T-helper 9 cell (primary cell): ENCODE measurements at places on chromosomes 1 and 21.

DNA sequence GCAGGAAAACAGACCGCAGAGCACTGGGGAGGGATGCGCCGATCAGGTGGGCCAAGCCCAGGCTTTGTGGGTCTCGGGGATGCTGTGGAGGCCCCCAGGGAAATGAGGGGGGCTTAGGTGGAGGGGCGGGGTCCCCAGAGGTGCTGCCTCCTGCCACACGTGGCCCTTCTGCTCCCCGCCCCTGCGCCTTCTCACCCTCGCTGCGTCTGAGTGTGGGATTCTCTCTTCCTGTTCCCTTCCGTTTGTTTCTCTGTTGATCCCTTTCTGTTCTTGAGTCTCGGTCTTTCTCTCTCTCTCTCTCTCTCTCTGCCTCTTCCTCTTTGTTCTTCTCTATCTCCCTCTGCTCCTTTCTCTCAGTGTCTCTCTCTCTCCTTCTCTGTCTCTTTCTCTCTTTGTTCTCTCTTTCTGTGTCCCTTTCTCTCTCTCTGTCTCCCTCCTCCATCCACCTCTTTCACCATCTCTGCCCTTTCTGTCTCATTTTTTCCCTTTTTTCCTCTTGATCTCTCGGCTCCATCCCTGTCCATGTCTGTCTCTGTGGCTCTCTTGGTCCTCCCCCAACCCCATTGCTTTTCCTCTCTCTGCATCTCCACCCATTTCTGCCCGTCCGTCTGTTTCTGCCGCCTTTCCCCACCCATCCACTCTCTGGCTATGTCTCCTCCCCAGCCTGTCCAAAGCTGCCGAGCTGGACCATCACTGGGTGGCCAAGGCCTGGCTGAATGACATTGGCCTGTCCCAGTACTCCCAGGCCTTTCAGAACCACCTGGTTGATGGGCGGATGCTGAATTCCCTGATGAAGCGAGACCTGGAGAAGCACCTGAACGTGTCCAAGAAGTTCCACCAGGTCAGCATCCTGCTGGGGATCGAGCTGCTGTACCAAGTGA lies 52.4 kb upstream of the TMEM51 start:
- DNase-seq: no peak

- DNase-seq: no peak
Measured at GRCh38 chr1:226948051-226948450, 8.0 kb downstream of the COQ8A start.

GRCh38 chr1:78355656-78356055 lies 135.1 kb upstream of the PTGFR start:
- DNase-seq: no peak

DNA sequence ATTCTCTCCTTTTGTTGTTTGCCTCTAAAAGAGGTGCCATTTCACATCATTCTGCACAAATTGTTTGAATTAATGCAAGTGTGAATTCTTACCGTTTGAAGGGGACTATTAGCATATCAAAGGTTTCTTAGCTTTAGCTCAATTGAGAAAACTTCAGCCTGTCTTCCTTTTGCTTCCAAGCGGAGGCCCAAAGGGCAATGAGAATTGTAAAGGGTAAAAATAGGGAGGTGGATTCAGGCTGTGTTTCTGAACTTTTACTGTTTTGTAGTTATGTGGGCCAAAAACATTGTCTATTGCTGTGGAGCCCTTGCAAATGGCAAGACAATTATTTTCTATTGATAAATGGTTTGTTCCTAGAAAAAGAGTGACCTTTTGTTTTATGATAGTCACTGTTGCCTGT lies 3.6 kb downstream of the ADGRL2 start:
- DNase-seq: no peak

DNA sequence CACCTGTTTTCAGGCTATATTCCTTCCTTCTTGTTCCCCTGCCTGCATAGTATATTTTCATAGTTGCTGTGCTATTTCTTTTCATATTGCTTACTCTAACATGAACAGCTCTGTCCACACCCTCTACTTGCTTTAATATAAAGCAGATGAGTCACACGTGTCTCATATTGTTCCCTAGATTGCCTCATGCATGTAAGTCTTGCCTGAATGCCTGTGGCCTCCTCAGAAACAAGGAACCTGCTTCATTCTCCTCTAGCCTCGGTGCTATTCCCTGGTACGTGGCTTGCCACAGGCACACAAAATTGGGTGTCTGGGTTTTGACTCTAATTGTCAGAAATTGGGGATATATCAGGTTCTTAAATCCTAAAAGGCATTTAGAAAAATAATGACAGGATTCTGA lies 16.5 kb upstream of the PKP1 start:
- no peak for DNase-seq

GRCh38 chr1:235917267-235917811 lies 50.6 kb upstream of the LYST start:
- peak; percentile 5 for DNase-seq

- no peak for DNase-seq
Measured at GRCh38 chr1:239426821-239427475, 40.6 kb downstream of the CHRM3 start.

- no peak for DNase-seq
Measured at GRCh38 chr1:44842486-44842861, 579 bp downstream of the PTCH2 start.

GRCh38 chr1:221748981-221749380 lies 7.1 kb upstream of the DUSP10 start:
- DNase-seq: no peak

- DNase-seq: no peak
Measured at GRCh38 chr1:200925831-200926230, 31.1 kb downstream of the INAVA start.

- DNase-seq: no peak
Measured at GRCh38 chr1:234540404-234540762, 61.4 kb upstream of the TARBP1 start.

GRCh38 chr1:93079685-93080141 lies 630 bp downstream of the MTF2 start:
- peak; percentile 4 for DNase-seq

- DNase-seq: no peak
Measured at GRCh38 chr1:85799737-85800136, 91.5 kb upstream of the ZNHIT6 start.
